ENCODE measurements at places on chromosomes 7 and 10.

DNA sequence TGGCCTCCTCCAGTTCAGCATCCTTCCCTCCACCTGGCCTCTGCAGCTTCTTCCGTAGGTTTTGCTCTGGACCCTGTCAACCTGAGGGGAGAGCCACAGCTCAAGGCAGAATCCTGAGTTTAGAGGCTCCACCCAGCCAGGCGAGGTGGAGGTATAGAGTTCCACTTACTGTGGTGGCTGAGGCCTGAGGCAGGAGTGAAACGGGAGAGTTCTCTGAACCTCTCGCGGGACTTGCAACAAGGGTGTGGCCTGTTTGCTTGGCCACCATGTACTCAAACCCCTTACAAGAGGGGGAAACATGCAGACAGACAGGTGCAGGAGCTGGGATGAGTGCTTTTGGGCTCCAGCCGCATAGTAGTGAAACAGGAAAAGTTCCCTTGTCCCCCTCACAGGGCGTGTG is 154.0 kb upstream of the C7orf33 start:
- DNase-seq = no peak

DNA sequence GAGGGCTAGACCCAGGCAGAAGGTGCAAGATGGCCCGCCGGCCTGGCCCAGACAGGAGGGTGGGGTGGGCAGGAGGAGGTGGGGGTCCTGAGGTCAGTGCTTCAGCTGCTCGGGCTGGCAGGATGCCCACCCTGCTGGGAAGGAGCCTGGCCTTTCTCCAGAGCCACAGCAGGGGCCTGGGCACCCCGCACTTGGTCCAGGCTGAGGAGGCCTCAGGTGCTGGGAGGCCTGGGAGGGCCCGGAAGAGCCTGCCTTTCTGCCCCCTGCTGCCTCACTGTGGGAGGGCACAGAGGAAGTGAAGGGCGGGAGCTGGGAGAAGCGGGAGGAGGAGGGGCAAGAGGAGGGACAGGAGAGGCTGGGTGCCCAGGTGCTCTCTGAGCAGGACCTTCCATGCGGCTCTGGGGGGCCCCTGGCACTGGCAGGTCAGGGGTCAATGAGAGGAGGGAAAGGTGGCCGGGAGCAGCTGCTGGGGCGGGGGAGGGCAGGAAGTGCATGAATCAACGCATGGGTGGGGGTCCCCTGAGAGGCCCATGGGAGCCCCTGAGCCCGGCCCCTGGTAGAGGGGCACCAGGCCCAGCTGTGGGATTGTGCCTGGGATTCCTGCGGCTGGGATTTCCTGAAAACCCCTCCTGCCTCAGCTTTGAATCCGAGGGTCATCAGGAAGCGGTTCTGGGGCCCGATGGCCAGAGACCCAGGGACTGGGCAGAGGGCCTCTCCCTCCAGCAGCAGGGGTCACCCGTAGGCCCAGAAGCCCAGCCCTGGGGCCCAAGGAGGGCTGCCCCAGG is 49.9 kb downstream of the PWWP2B start:
- no peak for DNase-seq

DNA sequence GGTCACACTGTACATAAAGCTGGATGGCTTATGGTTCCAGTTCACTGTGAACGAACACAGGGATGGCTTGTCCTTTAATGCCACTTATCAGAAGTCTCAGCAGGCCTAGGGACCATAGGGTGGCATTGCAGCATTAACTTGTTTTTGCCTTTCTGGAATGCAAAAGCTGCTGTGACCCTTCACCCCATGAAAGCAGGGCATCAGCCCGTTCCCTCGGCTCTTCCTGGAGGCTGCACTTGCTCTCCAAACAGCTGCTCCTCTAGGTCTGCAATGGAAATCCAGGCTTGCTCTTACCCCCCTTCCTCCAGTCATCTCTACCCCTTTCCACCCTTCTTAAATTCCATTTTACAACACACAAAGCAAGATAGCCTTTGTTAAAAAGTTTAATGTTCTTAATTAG is 17.9 kb upstream of the NEUROD6 start:
- DNase-seq = no peak

- peak; percentile 44 for DNase-seq
Observed at GRCh38 chr10:47340608-47341170, 7.5 kb upstream of the RBP3 start.

DNA sequence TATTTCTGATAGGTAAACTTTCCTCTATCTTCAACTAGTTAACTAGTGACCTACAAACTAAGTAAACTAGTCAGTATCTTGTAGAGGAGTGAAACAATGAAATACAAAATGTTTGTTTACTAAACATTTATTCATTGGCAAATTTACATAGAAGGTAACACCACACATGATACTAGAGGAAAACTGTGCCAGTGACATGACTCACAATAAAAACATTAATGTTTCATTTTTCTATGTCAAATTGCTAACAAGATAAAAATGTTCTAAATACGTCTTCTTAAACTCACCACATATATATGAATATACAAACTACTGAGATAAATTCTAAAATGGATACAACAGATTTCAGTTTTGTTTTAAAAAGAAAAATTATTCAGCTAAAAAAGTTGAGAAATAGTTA is 471.3 kb downstream of the PARD3 start:
- DNase-seq = no peak

GRCh38 chr7:66257481-66257880 is 52.3 kb downstream of the TPST1 start:
- no peak for DNase-seq

DNA sequence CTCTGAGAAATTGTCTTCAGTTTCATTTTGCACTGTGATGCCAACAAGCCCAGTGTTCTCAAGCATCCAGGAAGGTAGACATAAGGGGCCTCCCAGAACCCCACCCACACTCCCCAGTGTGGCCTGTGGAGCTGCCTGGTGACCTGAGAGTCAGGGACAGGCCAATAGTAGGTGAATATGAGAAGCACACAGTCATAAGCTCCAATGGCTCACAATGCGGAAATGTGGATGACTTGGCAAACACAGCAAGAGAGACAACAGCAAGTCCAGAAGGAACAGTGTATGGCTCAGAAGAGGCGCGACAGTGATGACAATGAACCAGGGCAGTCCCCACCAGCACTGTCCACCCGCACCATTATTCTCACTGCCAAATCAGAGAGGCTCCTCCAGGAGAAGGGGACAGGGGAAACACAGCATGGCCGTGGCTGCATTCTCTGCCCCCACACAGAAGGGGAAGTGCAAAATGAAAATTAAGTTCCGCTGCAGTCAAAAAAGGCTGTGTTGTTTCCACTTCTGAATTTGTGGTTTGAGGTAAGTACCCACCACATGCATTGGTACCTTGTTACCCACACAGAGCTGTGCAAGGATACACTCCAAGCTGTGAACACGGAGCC is 419.8 kb downstream of the GRID1 start:
- DNase-seq = no peak

Measured in activated CD8-positive, alpha-beta memory T cell treated with anti-CD3 and anti-CD28 coated beads for 4 hours (primary cell).